ENCODE measurements at places on chromosomes 1 and 21.

DNA sequence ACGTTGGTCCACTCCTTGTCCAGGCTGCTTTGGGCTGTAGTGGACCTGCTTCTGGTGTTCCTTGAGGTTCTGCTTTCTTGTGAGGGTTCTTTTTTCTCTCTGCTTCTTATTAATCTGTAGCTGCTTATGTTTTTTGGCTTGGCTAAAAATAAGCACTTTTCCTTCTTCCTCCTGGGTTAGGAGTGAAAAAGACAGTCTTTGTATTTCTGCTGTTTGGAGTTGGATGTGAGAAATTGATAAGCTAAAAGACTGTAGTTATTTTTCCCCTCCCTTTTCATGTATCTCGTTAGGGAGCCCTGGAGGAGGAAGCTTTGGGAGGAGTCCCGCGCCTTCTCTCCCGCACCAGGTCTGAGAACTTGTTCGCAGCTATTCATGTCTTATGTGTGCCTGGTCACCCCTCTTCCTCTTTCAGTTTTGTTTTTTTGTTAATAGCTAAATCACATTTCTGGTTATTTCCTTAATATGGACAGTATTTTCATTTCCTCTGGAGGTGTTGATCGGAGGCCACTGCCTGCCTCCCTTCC, 79.0 kb downstream of the GALNT2 start:
- DNase-seq, result no peak

GRCh38 chr1:246775531-246776385, 51.5 kb downstream of the SCCPDH start:
- DNase-seq, result no peak

- DNase-seq, result no peak
These were observed 10.6 kb upstream of the SIM2 start for GRCh38 chr21:36688324-36688723.

DNA sequence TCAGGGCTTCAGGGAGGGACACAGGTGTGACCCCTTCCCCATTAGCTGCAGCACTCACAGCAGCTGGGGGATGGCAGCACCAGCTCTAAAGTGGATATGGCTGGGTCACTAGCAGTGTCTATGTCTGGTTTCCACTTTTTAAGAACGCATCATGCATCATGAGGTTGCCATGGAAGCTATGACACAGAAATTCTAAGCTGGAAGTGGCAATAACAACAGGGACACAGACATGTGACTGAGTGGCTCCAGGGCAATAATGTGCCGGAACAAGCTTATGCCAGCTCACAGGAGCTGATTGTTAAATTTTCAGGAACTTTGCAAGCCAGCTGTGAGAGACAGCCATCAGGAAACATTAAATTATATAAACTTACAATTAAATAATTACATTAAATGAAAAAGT, 51.2 kb upstream of the NFASC start:
- DNase-seq, result no peak

- DNase-seq, result no peak
These were observed at the start of gene C1QTNF12 for GRCh38 chr1:1246577-1247340. Gene C1QTNF12, minus strand, starts transcription at chr1:1246722. Its CDS starts 32 bp downstream, at chr1:1246690.

DNA sequence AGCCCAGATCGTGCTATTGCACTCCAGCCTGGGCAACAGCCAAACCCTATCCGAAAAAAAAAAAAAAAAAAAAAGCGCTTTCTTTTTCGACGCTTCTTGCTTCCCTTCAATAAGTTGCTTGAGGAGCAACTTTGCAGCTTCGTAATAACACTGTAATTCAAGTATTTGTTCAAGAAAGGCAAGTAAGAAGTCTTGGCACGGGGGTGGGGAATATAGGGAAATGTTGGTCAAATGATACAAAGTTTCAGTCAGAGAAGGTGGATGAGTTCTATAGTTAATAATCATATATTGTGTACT, 871 bp upstream of the PSMA5 start:
- no peak for DNase-seq

DNA sequence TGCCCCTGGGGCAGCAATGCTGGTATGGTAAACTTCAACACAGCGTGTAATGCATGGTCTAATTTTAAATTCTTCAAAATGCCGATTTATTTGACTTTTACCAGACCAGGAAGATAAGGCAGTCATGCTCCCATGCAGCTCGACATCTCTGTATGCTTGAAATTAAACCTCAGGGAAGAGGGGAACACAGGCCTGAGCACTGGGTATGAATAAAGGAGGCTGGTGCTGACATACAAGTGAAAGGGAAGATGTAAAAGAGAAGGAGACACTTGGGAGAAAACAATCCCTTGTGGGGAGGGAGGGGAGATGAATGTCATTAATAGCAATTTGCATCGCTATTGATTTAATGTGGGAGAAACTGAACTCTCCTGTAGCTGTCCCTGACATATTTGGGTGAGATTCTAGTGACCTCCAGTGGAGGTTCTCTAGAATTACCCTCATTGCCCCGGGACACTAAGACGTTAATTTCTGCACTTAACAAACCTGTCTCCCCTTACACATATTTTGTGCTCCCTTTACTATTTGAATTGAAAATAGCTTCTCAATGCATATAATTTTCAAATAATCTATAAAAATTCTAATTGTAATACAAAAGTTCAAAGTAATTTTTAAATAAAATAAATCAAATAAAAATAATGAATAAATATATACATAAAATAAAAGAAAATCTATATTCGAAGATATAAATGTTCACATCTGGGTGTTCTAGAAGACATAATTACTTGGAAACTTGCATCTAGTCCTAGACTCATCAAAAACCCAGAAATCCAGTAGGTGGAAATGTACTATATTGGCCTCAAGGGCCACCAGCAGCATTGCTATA, 283.1 kb downstream of the LMX1A start:
- no peak for DNase-seq

- DNase-seq, result no peak
These were observed 182.8 kb downstream of the PSMG1 start for GRCh38 chr21:39000496-39000895.

GRCh38 chr1:200686620-200687019, 16.9 kb upstream of the DDX59 start:
- DNase-seq, result no peak

DNA sequence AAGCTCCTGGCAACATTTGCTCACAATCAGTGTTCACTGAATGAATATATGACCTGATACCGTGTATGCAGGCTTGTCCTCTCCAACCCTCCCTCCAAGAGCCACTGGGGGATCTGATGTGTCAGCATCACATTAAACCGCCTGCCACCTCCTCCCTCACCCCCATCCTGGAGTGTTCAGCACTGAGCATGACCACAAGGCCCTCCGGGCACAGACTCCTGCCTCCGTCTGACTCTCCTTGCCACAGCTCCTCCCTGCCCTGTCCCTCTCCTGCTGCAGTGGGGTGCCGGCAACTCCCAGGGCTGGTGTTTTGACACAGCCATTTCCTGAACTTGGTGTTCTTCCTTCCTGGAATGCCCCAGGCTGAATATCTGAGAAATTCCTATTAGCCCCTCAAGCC, 136.7 kb downstream of the FCRL5 start:
- no peak for DNase-seq
